Head of caudate nucleus (tissue), 42 donors: ENCODE measurements at places on chromosomes 11 and 22.

DNA sequence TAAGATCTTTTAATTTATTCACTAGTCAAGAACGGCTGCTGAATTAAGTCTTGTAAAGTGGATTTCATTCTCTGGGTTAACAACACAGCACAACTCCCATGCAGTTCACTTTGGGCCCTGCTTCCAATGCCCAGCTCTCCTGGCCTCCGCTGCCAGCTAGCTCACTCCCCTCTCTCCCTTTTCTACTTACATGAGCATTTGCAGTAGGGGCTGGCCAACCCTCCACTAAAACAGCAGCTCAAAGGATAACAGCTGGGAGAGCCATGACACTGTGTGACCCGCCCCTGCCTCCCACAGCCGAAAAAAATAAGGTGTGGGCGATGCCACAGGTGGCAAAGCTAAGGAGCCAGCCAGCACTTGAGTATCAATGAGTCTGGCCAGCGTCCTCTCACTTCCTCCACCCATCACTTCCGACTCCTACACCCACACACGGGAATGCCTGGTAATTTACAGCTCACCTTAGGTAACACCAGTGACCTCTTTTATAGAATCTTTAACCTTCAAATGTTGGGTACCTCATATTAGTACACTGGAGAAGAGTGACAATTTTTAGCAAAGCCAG lies 56.8 kb downstream of the DGCR2 start:
- DNase-seq: no peak

DNA sequence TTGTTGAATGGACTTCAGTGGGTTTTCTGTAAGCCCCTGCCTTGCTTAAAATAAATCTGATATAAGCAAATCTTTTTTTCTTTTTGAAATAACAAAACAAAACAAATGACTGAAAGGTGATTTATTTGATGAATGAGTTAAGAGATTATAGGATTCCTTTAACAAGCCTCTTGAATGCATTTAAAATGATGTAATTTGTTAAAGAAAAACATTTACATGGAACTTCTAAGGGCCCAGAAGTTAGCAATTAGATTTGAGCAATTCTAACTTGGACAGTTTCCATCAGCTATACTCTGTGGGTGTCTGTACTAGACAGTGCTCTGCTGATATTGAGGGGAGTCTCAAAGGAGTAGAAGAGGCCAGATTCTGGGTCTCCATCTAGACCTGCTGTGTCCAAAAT lies 143.5 kb upstream of the RAG2 start:
- DNase-seq: no peak

DNA sequence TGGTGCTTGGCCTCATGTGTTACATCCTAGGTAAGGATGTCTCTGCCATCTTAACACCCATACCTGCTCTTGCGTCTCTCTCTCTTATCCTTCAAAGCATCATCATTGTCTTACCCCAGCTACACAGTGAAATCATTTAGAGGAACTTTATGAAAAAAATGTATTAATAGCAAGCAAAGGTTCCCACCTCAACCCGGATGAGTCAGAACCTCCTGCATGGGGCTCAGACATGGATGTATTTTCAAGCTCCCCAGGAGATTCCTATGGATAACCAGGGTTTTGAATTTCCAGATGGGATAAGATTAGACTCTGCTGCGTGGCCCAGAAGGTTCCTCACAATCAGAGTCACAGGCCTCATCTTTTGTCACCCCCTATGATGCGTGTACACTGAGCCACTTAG lies 89.1 kb upstream of the NNMT start:
- no peak for DNase-seq

GRCh38 chr11:119745776-119746535 lies 17.0 kb upstream of the NECTIN1 start:
- no peak for DNase-seq

DNA sequence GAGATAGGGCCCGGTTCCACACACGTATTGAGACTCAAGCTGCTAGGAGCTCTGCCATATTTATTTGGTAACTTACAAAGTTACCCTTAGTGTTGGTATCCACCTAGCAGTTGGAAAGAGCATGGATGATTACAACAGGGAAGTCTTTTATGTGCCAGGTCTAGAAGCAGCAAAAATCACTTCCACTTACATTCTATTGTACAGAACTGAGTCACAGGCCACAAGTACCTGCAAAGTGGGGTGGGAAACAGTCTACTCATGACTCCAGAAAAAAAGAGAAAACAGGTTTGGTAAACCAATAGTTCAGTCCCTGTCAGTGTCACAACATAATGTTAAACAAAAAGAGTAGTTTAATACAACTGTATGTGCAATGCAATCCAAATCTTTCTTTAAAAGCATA lies 279.6 kb upstream of the PITPNB start:
- DNase-seq: no peak
